ENCODE measurements at places on chromosomes 2 and 18.

- no peak for DNase-seq
These were observed 32.6 kb downstream of the MYO7B start for GRCh38 chr2:127568128-127568527.

DNA sequence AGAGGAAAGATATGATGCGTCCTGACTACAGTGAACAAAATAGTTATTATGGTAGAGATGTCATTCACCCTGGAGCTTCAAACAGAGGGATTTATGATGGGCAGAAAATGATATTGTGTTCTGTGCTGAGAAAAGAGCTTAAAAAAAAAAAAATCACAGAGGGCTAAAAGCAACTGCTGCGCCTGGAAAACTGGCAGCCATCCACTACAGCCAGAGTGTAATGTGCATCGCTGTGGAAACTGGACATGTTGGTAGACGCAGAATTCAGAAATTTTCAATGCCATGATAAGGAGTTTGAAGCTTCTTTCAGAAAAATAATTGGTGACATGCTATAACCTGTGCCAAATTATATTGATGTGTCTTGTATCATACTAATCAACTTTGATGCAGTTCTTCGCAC, 122.9 kb upstream of the SOX11 start:
- DNase-seq: no peak

GRCh38 chr2:186573531-186573930, 16.3 kb upstream of the ITGAV start:
- no peak for DNase-seq

DNA sequence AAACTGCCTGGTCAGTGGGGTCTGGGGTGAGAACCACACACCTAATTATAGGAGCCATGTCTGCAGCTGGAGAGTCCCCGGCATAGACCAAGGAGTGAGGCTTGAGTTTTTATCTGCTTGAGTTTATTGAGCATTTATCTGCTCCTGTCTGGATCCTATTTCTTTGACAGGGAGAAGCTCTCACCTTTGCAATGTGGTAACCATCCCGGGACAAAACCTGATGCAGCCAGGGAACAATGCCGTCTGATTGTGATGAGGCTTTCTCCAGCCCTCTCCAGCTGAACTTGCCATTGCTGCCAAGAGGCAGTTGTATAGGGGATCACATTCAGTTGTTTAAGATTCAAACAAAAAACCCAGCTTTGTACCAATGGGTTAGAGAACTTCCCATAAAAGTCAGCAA, 324.4 kb downstream of the TSN start:
- no peak for DNase-seq

- DNase-seq: no peak
These were observed 25.1 kb downstream of the SLC66A2 start for GRCh38 chr18:79926306-79926705.

DNA sequence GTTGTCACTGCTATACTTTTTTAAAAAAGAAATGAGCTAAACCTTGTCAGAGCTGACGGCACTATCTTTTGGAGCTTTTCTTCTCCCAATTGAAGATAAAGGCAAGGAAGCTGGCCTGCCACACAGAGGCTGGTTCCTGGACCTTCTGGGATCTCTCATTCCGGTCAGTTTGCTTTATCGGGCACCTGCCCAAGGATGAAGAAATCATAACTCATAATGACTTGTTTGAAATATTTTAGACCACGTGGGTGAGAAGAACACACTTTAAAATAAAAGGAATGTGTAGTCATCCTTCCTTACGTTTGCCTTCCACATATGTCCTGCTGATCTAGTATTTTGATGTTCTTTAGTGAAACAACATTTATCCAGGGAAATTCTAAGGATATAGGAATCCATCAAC, 535.7 kb downstream of the DCC start:
- DNase-seq: no peak

- no peak for DNase-seq
These were observed 32.9 kb downstream of the SERPINB7 start for GRCh38 chr18:63808125-63808524.

- DNase-seq: no peak
These were observed 219.5 kb downstream of the HDAC4 start for GRCh38 chr2:239181074-239181902.

GRCh38 chr2:38163006-38163405, 87.1 kb upstream of the CYP1B1 start:
- no peak for DNase-seq

GRCh38 chr18:49907346-49907929, 94.1 kb upstream of the ACAA2 start:
- DNase-seq: no peak

GRCh38 chr2:1731447-1731962, 12.8 kb downstream of the PXDN start:
- no peak for DNase-seq

- DNase-seq: no peak
These were observed 12.8 kb upstream of the GBX2 start for GRCh38 chr2:236180831-236181453.

DNA sequence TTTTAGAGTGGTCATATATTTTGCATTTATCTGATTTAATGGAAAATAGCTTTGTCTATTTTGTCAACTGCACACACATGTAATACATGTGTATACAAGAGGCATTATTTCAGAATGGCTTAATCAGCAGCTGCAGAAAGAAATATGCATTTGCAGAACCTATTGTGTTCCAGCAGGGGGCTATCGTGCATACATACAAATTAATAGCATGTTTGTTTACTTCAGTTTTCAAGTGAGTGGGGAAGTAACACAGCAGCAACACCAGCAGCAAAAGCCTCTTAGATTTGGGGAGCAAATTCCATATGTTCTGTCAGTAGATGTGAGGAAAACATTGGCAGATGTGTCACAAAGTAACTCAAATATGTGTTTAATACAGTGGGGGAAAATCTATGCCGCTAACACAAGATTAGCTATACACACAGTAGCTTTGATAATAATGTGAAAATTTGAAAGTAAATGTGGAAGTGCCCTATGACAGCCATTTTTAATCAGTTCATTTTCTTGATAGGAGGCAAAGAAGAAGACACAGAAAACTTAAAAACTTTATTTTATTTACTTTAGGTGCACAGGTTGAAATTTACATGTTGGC, 218.1 kb downstream of the WDR7 start:
- DNase-seq: no peak

- DNase-seq: no peak
These were observed 22.0 kb downstream of the NTSR2 start for GRCh38 chr2:11647834-11648600.

DNA sequence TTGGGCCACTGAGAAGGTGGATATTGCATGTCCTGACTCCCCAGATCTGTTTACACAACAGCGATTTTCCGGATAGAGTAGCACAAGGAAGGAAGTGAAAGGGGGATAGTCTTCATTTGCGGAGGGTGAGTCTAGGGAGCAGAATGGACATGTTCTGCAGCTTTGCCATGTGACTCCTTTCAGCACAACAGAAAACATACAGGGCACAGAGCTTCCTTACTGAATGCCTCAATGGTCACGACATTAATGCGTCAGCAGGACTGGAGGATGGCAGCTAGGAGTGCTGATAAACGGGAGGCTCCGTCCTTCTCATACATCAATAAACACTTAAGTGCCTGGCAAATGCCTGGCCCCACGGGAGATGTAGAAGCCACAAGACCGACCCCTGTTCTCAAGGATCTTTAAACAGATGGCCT, 163.0 kb downstream of the FAM210A start:
- no peak for DNase-seq

- no peak for DNase-seq
These were observed 15.4 kb downstream of the GREB1L start for GRCh38 chr18:21257386-21257785.

DNA sequence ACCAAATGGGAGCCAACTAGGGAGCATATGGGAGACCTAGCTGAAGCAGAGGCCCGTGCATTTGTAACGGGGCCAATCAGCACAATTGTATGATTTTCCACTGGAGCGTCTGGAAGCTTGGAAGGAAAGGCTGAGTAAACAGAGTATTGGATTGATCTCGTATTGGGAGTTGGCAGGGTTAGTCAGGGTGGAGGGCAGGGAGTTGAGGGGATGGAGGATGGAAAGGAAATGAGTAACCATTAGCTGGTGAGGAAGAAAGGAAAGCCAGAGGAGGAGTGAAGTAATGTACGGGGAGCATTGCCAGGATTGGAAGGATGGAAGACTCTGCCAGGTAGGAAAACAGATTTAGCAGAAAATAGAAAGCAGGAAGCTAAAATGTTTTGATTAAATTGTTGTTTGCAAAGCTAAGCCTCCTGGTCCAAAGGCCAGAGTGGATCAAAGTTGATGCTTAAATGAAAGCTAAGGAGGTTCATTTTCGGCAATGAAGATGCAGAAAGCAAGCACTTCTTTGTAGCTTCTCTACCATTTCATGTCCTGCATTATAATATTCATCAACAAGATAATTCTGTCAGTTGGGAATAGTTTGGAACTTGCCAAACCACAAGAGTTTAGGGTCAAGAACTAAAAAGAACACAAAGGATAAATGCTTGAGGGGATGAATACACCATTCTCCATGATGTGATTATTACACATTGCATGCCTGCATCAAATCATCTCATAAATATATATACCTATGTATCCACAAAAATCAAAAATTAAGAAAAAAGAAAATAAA, 75.6 kb upstream of the TTN start:
- DNase-seq: no peak

DNA sequence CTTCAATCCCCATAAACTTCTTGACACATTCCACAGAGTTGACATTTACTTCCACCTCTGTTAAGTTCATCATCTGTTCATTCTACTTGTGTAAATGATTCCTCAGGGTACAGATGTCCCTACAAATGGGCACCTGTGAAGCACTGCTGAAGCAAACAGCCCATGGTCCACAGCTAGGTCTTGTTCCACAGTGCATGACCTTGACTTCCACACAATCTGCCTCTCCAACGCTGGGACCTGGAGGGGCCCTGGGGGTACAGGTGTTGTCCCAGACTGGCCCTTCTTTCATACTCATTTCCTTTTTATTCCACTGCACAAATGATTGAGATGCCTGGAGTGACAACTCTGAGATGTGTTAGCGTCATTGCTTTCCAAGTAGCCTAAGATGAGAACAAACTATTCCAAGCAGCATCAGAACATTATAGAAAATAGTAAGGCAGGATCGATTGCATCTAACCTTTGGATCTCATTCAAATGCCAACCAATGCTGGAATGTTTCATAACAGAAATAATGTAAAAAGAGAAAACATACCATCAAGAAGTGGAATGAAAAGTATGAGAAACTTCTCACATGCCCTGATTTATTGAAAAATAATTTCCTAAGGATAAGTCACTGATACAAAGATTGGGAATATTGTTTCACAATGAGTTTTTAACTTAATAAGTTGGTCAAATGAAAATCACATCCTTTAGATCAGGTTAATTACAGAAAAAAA, 31.2 kb downstream of the PIEZO2 start:
- no peak for DNase-seq

DNA sequence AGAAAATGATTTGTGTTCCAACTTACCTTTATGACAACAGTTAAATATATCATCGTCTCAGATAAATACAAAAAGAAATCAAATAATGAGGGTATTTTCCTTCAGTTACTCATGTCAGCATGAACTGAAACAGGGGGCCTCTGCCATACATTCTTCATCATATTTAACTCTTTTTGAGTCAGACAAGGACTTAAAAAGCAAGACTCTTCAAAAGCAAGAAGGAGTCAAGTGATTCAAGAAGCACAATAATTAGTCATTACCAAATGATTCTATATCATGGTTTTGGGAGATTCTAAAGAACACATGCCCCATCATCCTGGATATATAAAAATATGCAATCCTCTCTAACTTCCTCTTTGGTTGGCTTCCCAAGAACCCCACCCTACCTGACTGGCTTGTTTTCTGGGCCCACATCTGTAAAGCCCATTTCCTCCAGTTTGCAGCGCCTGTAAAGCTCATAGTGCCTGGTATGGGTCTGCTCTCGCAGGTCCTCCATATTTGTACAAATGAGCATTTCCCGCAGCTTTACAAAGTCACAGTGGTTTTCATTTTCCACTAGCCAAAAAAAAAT, 49.7 kb downstream of the SEPTIN10 start:
- DNase-seq: no peak

DNA sequence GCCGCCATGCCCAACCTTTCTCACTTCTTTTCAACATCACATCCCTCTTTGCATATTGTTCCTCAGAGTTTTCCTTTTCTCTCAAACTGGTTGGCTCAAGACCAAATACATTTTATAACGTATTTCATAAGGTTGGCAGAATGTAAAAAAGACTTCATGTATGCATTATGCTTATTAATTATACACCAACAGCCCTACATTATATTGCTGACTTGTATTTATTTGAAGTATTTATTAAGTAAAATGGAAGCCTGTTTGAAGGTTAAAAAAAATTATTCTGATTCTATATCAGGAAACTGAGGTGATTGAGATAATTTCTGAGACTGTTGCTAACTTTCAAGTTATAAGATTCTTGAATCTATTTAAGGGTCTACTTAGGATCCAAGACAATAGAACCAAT, 208.0 kb upstream of the KCNH7 start:
- DNase-seq: no peak

- no peak for DNase-seq
These were observed 98.8 kb downstream of the CTAGE1 start for GRCh38 chr18:22318745-22319407.

DNA sequence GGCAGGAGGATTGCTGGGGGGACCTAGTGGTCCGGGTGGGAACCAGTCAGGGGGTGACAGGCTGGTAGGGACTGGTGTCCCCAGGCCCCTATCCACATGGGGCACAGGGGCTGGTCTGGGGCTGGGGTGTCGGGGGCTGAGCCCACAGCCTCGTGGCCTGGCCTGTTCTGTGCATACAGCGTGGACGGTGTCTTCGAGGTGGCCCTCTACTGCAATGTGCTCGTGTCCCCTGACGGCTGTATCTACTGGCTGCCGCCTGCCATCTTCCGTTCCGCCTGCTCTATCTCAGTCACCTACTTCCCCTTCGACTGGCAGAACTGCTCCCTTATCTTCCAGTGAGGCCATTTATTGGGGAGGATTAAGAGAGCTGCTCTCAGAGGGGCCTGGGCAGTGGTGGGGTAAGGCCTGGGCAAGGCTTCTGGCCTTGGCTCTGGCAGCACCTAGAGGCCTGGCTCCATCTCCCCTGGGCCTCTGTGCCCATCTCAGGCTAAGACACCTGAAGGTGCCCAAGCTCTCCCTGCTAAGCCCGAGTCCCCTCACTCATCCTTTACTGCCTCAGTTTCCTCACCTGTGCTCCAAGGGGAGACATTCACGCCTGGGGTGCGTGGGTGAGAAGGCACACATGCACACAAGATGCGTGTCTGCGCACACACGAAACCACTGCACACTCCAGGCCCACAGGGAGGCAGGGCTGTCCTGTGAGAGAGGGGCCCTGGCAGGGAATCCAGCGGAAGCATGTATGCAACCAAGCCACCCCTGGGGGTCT, 1.9 kb downstream of the CHRNG start:
- DNase-seq: no peak
